Lung microvascular endothelial cell (primary cell): ENCODE measurements at places on chromosomes 3 and 15.

GRCh38 chr3:187507266-187507665, 139.1 kb downstream of the RTP4 start:
- no peak for DNase-seq

- no peak for DNase-seq
Measured at GRCh38 chr3:39186692-39187151, 5.7 kb downstream of the XIRP1 start.

DNA sequence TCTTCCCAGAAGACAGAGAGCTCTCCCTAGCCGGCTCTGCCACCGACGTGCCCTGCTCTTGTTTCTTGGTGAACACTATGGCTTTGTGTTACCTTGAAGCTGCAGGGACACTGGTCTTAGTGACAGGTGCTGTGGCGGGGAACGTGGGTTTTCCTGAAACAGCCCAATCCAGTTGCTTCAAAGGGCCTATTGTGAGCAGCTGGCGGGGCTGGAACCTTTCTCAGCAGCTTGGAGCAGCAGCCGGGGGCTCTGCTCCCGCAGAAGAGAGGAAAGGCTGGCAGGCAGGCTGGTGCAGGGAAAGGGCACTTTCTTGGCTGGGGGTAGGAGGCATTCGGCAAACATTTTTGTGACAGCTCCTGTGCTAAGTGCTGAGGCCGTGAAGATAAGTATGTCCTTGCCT, 12.8 kb downstream of the MYZAP start:
- no peak for DNase-seq

DNA sequence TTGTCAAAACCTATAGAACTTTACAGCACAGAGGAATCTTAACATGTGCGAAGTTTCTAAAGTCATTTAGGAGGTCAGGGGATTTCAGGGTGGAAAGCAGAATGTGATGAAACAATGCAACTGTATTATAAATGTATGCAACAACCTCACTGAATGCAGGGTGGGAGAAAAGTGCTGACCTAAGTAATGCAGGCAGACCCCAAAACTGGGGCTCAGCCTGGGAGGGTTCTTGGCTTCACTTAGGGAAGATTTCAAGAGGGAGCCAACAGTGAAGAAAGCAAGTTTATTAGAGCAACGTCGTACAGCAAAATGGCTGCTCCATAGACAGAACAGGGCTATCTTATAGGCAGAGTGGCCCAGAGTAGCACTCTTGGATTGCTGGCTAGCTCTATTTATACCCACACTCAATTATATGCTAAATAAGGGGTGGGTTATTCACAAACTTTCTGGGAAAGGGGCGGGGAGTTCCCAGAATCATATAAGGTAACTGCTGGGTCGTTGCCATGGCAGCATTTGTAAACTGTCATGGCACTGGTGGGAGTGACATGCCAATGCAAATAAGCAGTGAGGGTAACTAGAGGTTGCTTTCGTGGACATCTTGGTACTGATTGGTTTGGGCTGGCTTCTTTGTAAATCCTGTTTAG, 14.2 kb upstream of the CAND2 start:
- DNase-seq, result no peak

GRCh38 chr3:117531078-117531767, 821.6 kb downstream of the TUSC7 start:
- no peak for DNase-seq

GRCh38 chr15:70132139-70132538, 34.4 kb upstream of the TLE3 start:
- no peak for DNase-seq

GRCh38 chr3:147937341-147937740, 528.2 kb downstream of the ZIC1 start:
- no peak for DNase-seq

DNA sequence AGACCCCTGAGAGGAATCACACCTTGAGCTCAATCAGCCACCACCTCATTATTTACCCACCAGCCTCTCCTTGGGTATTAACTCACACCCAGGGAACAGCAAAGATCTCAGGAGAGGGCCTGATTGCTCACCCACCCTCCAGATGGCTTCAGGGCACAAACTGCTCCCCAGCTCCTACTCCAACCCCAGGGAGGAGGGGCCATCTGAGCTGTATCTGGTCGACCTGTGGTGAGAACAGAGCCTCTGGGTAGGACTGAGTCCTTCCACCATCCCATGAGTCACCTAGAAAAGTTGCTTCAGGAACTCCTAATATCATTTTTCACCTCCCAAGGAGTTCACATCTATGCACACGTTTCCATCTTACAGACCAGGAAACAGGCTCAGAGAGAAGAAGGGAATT, 44.8 kb upstream of the HES1 start:
- peak; percentile 39 for DNase-seq

DNA sequence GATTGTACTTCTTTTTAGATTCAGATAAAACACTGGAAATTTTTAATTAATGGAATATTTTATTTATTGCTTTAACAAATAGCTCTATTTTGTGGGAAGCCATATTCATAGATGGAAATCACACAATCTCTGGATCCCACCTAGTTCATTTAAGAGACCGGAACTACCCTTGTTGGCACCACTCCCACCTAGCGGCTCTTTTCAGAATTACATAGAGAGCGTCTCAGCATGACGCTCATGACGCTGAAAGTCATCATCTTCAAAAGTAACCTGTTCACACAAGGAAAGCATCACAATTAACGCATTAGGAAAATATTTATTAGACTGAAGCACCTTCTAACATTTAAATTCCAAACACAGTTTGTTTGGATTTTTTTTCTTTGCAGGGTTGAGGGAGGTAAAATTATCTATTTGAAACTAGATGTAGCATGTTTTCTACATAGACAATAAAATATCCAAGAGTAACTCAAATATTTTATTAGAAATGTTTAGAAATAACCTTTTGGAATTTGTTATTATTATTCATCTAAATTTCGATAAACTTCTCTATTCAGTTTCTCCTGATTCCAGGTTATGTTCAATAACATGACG, 214.9 kb upstream of the ARRDC4 start:
- DNase-seq, result peak; percentile 25

GRCh38 chr3:31364188-31364587, 168.5 kb upstream of the STT3B start:
- no peak for DNase-seq

DNA sequence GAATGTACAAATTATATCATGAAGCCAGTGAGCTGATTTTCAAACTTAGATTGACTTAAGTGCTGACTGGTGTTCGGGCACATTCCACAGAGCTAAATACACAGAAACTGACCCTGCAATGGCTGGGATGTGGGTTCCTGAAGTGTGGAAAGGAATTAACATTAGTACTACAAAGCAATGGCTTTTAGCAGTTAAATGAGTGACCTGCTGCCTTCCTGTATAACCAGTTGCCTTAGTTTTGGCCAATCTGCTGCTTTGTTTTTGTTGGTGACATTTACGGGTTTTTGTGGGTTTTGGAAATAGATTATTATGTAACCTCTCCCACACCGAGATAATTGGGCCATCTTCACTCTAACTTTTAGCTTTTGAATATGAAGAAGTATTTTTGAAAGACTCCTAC, 2.4 kb upstream of the SKIC8 start:
- no peak for DNase-seq

GRCh38 chr3:69282181-69282580, 103.7 kb downstream of the FRMD4B start:
- DNase-seq, result peak; percentile 52

DNA sequence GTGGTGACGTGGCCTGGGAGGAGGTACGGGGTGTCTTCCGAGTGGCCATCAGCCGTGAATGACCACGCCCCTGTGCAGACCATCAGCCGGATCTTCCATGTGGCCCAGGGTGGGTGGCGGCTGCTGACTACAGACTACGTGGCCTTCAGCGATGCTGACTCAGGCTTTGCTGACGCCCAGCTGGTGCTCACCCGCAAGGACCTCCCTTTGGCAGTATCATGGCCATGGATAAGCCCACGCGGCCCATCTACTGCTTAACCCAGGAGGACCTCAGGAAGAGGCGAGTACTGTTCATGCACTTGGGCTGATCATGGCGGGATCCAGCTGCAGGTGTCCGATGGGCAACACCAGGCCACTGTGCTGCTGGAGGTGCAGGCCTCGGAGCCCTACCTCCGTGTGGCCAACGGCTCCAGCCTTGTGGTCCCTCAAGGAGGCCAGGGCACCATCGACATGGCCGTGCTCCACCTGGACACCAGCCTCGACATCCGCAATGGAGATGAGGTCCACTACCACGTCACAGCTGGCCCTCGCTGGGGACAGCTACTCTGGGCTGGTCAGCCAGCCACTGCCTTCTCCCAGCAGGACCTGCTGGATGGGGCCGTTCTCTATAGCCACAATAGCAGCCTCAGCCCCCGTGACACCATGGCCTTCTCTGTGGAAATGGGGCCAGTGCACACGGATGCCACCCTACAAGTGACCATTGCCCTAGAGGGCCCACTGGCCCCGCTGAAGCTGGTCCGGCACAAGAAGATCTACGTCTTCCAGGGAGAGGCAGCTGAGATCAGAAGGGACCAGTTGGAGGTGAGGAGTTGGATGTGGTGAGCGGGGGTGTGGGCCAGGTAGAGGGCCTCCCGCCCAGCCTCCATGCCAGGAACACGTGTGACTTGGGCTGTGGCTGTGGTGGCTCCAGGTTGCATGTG, 178.4 kb downstream of the TBC1D2B start:
- no peak for DNase-seq

DNA sequence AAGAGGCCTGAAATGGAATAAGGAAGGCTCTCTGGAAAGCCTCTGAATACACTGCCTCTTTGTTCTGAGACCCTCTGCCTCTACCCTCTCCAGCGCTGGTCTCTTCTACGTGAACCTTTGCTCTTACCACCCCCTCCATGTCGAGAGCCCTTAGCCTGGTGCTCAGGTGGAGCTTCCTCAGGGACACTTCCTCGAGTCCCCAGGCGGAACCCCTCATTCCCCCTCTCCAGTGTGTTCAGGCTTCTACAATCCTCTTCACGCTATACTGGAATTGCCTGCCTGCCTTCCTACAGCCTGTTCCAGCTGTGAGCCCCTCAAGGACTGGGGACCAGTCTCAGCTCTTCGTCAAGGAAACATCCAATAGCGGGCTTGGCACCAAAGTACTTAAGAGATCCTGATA, 7.4 kb downstream of the STIMATE start:
- no peak for DNase-seq

DNA sequence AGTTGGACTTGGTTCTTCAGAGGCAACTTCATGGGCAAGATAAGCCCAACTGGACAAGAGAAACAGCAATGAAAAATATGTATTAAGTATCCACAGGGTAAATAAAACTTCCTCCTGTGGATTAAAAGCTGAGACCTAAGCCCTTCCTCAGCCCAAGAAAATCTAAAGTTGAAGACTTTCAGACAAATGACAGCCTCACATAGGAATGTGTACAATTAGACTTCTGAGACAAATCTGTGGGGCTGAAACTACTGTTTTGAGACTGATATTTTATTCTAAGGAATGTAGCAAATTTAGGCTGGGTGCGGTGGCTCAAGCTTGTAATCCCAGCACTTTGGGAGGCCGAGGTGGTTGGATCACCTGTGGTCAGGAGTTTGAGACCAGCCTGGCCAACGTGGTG, 74.2 kb upstream of the IL12A start:
- no peak for DNase-seq

DNA sequence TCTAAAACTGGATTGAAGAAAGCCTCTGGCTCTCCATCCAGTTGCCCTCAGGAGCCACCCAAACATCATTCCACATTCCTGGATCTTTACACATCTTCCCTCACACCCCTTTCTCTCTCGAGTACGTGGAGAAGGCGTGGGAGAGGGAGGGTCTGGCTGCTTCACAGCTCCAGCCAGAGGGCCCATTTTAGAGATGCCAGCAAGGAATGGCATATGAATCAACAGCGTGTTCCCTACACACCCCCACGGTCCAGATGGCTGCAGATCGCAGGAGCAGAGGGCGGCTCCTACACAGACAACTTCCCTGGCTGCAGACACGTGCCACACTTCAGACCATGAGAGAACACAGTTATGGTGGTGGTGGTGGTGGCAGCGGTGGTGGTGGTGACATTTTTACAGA, 280.1 kb downstream of the ERC2 start:
- no peak for DNase-seq

- DNase-seq, result no peak
Measured at GRCh38 chr3:16841041-16841753, 43.6 kb upstream of the PLCL2 start.

DNA sequence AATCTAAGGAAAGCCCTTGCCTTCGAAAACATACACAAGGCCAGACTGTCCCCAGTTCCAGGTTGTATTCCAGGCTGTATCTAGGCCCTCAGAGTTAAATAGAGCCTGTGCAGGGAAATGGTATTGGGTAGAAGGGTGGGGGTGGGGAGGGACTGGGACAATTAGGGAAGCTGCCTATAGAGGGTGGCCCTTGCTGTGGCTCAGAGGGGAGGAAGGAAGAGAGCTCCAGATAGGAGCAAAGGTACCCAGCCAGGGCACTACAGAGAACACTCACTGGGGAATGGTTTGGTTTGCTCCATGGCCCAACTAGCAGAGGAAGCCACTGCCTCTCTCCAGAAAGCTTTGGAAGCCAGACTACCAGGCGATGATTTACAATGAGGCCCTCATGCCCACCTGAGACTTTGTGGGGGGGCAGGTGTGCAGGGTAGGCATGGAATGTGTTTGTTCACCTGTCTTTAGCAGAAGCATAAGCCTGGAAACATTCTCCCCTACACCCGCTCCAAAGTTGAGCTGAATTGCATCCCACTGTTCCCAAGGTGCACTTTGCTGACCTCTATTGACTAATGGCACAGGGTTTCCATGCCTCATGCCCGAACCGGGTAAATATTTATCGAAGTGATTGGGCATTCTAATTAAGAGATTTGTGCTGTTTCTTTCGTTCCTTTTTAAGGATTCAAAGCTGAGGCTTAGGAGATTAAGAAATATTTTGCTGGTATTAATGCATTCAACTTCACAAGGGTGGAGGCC, 6.3 kb upstream of the TLE3 start:
- no peak for DNase-seq

DNA sequence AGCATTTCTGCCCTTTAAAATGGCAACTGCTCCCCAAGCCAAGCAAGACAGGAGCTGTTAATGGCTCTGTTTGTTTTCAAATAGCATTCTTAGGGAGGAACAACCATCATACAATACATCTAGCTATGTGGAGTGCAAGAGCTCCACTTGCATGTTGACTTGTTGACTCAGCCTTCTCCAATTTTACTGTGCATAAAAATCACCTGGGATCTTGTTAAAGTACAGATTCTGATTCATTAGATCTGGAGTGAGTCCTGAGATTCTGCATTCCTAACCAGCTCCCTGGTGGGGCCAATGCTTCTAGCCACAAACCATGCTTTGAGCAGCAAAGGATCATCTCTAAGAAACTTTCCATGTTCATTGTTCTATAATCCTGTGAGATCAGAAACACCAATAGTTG, 171.4 kb downstream of the THRB start:
- no peak for DNase-seq

DNA sequence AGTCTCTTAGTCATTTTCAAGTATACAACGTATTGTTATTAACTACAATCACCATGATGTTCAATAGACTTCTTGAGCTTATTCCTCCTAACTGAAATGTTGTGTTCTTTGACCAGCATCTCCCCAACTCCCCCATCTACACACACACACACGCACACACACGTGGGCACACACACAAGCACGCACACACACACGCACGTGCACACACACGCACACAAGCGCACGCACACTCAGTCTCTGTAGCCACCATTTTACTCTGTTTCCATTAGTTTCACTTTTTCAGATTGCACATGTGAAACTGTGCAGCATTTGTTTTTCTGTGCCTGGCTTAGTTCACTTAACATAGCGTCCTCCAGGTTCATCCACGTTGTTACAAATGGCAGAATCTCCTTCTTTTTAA, 247.0 kb downstream of the XXYLT1 start:
- no peak for DNase-seq
